SJCRH30 (cell line): ENCODE measurements at places on chromosomes 1 and 21. TPM values are rescaled to one million over a fixed set of nuclear protein-coding genes. Genes with fewer than 3 reads are reported as not detected.

- no peak for DNase-seq
These were observed 48.3 kb downstream of the PGBD5 start for GRCh38 chr1:230377851-230378250.

DNA sequence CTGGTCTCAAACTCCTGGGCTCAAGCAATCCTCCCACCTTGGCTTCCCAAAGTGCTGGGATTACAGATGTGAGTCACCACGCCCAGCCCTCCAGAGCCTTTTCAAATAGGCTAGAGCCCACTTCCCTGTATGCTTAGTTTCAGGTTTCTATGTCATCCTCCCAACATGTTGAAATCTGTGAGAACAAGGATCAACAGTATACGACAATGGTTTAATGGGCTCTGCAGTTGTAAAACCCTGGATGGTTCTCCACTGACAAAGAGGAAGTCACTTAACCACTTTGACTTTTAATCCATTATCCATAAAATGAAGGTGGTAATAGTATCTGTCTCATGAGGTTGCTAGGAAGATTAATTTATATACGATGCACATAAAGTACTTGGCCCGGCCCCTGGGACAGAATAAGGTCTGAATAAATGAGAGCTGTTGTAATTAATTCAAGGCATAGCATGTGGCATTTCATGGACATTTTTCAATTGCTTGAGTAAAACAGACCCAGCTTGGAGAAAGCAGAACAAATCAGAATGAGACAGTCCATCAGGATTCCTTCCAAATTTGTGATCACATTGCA, 113.9 kb upstream of the ZNF648 start:
- no peak for DNase-seq

ARHGAP30 gene
- 0.12 and 0.23 TPM in 2 replicates for total RNA-seq

DNA sequence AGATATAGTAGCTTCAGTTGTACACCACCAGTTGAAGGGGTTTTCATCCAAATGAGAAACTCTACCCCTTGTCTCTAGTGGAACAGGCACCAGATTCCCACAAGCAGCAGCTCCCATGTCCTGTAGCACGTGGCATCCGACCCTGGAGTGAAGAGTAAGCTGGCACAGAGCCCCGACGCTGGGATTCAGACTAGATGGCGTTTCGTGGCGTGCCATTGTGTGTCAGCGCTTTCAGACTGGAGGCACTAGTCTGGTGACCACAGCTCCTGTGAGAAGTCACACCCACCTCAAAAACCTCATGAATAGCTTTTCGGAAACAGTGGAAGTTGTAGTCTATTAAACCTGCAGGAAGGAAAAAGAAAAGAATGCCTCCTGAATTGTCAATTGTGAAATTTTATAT, 20.2 kb downstream of the RRAGC start:
- DNase-seq: no peak

DNALI1 gene
- 10.0 and 10.1 TPM in 2 replicates for total RNA-seq

DNA sequence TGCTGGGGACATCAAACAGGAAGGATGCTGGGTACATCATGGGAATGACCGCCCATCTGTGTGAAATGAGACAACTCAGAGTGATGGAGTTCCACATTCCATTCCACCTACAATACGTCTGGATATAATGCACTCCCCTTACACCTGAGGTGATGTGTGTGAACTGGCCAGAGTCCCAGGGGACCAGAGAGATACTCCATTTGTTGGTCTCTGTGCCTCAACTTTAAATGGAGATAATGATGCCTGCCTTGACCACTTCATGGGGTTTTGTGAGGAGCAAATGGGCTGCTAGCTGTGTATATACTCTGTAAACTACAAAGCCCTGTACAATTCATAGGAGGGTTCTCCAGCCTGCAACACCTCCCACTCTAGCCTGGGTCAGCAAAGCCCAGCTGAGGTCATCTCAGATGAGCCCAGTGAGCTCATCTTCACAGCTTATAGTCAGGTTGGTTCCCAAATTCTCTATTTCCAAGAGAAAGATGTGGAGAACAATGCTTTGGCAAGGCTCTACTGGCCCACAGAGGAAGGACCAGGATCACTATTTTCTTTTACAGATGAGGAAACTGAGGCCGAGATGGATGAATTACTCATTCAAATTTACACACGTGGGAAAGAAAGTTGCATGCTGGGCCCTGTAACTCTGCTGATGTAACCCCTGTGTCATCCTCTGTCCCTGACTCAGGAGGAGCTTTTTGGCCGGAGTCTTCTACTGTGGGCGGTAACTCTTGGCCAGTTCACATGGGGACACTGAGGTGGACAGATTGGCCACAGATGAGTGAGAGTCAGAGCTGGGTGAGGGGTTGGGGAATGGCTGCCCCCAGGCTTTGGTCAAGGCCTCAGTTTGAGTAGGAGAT, 105.6 kb upstream of the GCLM start:
- DNase-seq: no peak

DNA sequence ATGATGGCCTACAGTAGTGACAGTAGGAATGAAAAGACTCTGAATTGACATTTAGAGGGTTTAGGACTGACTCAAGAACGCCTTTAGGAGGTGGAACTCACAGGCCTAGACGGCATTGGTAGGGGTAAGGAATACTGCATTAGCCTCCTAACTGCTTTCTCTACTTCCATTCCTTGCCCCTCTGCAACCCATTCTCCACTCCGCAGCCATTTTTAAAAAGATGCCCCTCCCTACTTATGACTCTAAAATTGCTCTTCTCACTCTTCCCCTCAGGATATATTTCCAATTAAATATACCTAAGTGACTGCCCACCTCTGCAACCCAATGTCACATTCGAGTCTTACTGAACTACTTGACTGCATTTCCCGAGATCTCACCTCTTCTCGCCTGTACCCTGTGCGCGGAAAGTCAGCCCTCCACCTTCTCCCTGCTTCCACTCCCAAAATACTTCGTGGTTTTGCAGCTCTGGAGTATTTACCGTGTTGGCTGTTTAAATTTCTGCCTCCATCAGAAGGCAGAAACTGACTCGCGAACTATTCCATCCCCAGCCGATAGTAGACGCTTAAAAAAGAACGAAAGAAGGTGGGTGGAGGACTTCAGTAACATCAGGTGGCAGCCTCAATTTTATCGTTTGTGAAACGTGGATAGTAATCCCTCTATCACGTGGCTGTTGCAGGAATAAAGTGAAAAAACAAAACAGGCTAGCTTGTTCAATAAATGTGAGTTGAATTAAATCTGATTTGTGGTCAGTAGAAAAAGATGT, 1.1 kb upstream of the YBX1 start:
- peak; percentile 23 for DNase-seq

GRCh38 chr1:205561501-205562203, 57.2 kb downstream of the CDK18 start:
- no peak for DNase-seq

GJA5 gene
- total RNA-seq: not detected in 2 replicates

HSD11B1 gene
- total RNA-seq: not detected in 2 replicates

DNA sequence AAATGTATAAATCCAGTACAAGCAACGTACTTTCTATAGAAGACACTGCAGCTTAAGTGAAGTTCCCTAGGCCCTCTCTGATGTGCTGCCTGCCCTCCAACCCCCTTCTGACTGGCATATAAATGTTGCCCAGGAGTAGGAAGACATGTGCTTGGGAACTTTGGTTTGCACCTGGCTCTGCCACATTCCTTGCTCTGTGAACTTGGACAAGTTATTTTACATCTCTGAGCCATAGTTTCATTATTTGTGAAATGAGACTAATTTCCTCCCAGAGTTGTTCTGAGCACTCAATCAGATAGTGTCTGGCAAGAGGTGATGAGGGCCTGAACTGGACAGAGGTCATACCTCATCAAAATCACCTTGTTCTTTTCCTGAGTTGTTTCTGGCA, 3.5 kb upstream of the PHC2 start:
- no peak for DNase-seq

DNA sequence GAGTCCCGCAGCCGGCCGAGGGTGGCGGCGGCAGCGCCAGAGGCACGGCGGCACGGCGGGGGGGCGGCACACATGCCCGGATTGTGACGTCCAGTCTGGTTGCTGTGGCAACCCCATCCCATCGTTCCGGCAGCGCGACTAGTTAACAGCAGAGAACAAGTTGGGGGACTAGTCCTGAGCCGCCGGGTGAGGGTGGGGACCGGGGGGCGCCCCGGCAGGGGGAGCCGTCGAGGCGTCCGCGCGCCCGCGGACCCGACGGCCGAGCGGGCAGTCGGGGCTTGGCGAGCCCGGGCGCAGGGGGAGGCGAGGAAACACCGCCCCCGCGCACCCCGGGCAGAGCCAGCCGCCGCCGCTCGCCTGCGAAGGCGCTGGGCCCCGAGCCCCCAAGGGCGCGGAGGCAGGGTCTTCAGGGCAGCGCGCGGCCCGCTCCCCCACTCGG, at the start of gene CHD5:
CHD5 (minus strand) TSS at position 54 of the 439 bp plus-strand sequence. CDS start 298 bp downstream, outside the sequence.
- no peak for DNase-seq

DNA sequence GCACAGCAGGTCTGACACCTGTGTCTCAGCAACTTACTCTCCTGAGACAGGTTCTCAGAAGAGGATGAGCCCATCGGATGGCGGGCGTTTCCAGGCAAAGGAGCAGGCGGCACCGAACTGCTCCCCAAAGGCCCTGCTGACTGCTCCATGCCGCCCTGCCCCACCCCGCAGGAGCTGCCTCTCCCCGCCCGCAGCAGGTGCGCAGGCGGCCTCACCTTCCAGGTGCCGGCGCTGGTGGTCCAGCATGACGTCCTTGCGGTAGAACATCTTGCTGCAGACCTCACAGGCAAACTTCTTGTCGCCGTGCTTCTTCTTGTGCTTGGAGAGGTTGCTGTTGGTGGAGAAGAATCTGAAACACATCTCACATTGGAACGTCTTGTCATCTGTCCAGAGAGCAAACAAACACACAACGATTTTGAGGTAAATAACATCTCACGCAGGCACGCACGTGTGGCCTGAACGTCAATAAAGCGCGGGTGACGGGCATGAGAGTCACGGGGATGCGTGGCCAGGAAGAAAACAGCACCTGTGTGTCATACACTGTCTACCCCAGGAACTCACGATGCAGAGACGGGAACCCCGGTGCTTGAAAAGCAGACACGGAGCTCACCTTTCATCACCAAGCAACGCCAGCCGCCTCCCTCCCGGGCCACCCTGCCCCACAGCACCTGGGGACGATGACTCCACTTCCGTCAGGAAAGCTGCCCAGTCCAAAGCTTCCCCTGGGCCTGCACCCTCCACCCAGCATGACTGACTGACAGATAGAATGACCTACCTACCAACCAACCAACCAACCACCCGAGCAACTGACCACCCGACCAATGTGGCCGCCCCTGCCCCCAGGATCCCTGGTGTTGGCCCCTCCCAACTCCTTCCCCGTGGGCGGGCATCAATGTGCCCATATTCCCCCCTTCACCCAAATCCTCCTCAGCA, 50.9 kb downstream of the PRDM15 start:
- no peak for DNase-seq

GRCh38 chr1:186627019-186627418, 53.2 kb downstream of the PTGS2 start:
- DNase-seq: no peak

OR2M3 gene
- 0.02 TPM in 1 of 2 replicates, not detected in the other for total RNA-seq

ACBD6 gene
- 40.9 and 44.6 TPM in 2 replicates for total RNA-seq

DNA sequence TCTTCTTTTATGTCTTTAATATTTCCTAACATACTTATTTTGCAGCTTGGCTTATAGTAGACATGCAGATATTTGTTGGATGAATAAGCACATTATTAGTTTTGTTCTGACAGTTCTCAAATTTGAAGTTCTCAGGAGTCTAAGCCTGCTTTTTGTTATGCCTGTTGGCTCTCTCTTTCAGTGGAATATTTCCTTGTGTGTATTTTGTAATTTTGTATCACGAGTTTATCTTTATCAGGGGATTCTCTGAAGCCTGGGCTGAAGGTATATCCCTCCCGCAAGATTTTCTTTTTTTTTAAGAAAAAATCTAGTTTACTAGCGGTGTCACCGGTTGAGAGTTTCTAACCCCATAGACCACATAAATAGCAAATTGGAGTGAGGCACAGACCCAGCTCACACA, 105.9 kb downstream of the RGL1 start:
- no peak for DNase-seq

DNA sequence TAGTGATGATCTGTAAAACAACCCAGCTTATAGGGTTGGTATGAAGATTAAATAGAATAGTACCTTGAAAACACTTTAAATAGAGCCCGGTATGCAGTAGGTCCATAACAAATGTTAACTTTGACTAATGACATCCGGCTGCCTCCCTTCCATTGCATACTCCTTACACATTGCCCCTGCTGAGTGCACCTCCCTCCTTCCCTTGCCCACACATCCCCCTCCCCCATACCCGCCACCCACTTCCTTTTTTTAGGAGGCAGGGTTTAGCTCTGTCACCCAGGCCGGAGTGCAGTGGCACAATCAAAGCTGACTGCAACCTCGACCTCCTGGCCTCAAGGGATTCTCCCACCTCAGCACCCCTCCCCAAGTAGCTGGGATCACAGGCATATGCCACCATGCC, 24.4 kb upstream of the ZC3H12A start:
- no peak for DNase-seq

- no peak for DNase-seq
These were observed 4.6 kb downstream of the SPATC1L start for GRCh38 chr21:46179708-46180078.
